K562 (cell line): ENCODE measurements at places on chromosomes 16 and 17. TPM values are rescaled to one million over a fixed set of nuclear protein-coding genes. Genes with fewer than 3 reads are reported as not detected.

The SLC16A6 gene
- total RNA-seq = 0.16 and 0.42 TPM in 2 replicates

The TOM1L2 gene
- total RNA-seq = 4.8 and 6.0 TPM in 2 replicates

The LYZL6 gene
- total RNA-seq = not detected in 2 replicates

The CCDC78 gene
- 13.4 and 14.4 TPM in 2 replicates for total RNA-seq

The COL1A1 gene
- total RNA-seq = 2.8 and 3.4 TPM in 2 replicates

The FBXW10 gene
- total RNA-seq = not detected in 2 replicates

The EVPLL gene
- total RNA-seq = not detected in 2 replicates

The CENPV gene
- total RNA-seq = 86.1 and 89.1 TPM in 2 replicates

The ARHGAP44 gene
- total RNA-seq = 0.16 and 0.22 TPM in 2 replicates

The KLHL11 gene
- total RNA-seq = 12.4 and 13.8 TPM in 2 replicates

The NEUROD2 gene
- not detected in 2 replicates for total RNA-seq

The CDH15 gene
- 0.07 and 0.11 TPM in 2 replicates for total RNA-seq

The PNMT gene
- total RNA-seq = 17.2 and 17.4 TPM in 2 replicates

The NPW gene
- total RNA-seq = 3.1 and 4.6 TPM in 2 replicates

The CSH1 gene
- not detected in 2 replicates for total RNA-seq

The RAB37 gene
- 0.27 TPM in 1 of 2 replicates, not detected in the other for total RNA-seq

The ABHD15 gene
- total RNA-seq = 4.0 and 4.2 TPM in 2 replicates

The NT5C3B gene
- 80.6 and 82.6 TPM in 2 replicates for total RNA-seq

The CFAP20 gene
- 55.2 and 56.5 TPM in 2 replicates for total RNA-seq

The RUNDC3A gene
- total RNA-seq = not detected in 2 replicates

The PARN gene
- total RNA-seq = 30.5 and 36.3 TPM in 2 replicates

The TEDC2 gene
- 43.0 and 46.1 TPM in 2 replicates for total RNA-seq

The TEN1 gene
- total RNA-seq = 14.2 and 14.6 TPM in 2 replicates

The SPATA32 gene
- total RNA-seq = not detected in 2 replicates

The ZFP3 gene
- total RNA-seq = 0.04 TPM in 1 of 2 replicates, not detected in the other

The AOC2 gene
- 0.91 and 1.1 TPM in 2 replicates for total RNA-seq

The TMEM235 gene
- not detected in 2 replicates for total RNA-seq

The ALOX12 gene
- total RNA-seq = 0.40 and 0.47 TPM in 2 replicates

The FOXO3B gene
- total RNA-seq = 3.9 and 5.2 TPM in 2 replicates

The LLGL1 gene
- total RNA-seq = 12.4 and 12.9 TPM in 2 replicates

The TAT gene
- 0.24 and 0.63 TPM in 2 replicates for total RNA-seq

The NSF gene
- total RNA-seq = 34.1 and 34.9 TPM in 2 replicates

The TNFRSF13B gene
- total RNA-seq = 0.31 TPM in 1 of 2 replicates, not detected in the other

The TMEM100 gene
- total RNA-seq = 0.20 and 0.34 TPM in 2 replicates

The ADCY9 gene
- 0.27 and 0.31 TPM in 2 replicates for total RNA-seq

The NOG gene
- total RNA-seq = not detected in 2 replicates

The ST6GALNAC1 gene
- total RNA-seq = 42.9 and 53.1 TPM in 2 replicates

The SLC16A13 gene
- 4.5 and 5.6 TPM in 2 replicates for total RNA-seq

The TRIM16 gene
- total RNA-seq = 8.2 and 9.2 TPM in 2 replicates

The KCNJ16 gene
- total RNA-seq = 0.04 TPM in 1 of 2 replicates, not detected in the other

The MYH8 gene
- total RNA-seq = not detected in 2 replicates

The CCL7 gene
- not detected in 2 replicates for total RNA-seq

The TBC1D3K gene
- not detected in 2 replicates for total RNA-seq

The EFNB3 gene
- not detected in 2 replicates for total RNA-seq

The TNS4 gene
- total RNA-seq = 0.73 and 0.78 TPM in 2 replicates

The TEX14 gene
- 0.09 and 0.18 TPM in 2 replicates for total RNA-seq

The KATNB1 gene
- 50.2 and 52.6 TPM in 2 replicates for total RNA-seq

The RNPS1 gene
- total RNA-seq = 338 and 343 TPM in 2 replicates
